ENCODE measurements at places on chromosomes 2 and 18.

DNA sequence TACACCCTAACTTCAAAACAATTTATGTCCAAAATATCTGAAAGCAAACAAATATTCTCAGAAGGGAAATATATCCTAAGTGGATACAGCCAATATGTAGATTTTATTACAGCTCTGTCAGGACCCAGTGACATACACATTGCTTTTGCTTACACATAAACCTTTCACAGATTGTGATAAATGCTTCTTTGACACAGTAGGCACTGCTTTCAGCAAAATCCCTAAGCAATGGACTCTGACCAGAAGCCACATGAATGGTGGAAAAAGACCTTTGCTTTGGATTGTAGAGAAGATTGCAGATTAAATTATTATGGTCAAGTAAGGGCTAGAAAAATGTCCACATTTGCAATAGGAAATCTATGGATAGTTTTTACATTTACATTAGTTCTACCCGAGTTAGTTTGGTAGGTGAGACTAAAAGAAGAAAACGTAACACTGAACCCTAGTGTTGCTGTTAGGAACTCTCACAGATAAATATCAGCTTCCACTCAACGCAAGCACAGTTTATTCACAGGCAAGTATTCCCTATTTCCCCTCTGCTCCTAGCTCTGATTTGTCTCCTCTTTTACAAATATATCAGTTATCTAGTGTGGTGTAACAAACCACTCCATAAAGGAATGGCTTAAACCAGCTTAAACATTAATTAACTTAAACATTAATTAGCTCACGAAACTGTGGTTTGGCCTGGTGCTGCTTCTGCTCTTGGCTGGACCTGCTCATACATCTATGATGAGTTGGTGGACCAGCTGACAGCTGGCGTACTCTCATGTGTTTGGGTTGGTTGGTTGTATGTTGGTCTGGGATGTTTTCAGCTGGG, 23.6 kb upstream of the SERPINE2 start:
- peak; percentile 42 for DNase-seq

GRCh38 chr2:49582946-49583345, 428.6 kb upstream of the FSHR start:
- DNase-seq: peak; percentile 54

DNA sequence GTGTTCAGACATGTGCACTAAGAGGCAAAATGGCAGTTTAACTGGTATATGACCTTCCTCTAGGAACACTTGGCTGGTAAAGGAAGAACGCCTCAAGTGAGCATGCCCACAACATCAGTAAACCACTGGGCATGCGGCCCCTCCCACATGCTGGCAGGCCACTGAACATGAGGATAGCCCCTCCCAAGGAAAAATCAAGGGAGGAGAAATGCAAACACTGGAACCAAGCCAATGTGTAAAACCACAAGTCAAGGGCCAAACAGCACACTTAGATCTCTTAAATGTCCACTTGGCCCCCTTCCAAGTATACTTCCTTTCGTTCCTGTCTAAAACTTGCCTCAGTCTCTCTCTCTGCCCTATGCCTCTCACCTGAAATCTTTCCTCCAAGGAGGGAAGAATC, 980.8 kb downstream of the TSN start:
- DNase-seq: no peak

DNA sequence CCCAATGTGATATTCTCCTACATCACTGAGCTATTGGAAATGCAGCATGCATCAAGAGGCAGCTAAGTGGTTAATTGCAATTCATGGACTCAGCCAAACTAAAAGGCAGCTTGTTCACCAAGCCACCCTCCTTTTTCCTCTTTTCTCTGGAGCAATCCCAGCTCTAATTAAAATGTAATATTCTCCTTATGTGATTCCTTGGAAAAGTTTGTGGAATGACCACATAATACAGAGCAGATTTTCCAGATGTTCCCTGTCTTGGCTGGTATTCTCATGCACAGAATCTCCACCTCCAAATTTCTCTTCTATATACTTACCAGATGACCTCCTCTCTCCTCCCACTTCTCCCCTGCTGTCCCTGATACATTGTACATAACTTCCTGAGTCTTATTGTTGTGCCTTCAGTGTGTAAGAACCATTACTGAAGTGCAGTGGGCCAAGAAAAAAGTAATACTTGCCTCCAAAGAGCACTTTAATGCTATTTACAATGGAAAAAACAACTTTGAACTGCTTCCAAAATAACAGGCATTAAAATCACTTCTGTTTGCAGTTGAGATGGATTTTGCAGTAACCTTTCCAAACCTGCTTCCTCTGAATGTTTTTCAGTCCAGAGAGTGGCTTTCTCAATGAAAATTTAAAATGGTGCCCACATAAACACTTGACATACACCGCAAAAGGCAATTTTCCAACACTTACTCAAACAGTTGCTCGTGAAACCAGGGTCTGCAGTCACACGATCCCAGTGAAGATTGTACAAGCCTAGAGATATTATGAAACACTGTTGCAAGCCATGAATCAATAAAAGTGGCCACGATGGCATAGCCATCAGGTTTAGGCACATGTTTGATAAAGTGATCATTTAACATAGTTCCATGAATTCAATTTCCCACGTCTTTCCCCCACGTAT, 258.0 kb downstream of the MTX2 start:
- DNase-seq: no peak

GRCh38 chr2:232310121-232310520, 68.4 kb upstream of the ALPP start:
- no peak for DNase-seq

DNA sequence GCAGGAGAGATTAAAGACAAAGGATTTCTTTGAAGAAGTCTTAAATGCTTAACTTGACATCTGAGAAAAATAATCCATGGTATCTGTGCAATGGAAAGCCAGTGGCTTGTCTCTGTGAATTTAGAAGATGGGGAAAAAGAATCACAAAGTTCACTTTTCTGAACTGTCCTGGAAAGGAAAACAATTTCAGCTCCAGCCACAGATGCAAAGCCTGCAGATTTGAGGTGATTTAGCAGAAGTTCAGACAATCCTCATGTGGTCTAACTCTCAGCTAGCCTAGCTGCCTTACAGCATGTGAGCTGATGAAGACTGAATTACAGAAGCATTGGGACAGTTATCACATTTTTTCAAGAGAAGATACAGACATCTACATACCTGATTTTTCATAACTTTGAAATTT, 126.7 kb upstream of the ITGB6 start:
- DNase-seq: no peak

GRCh38 chr2:237309416-237309815, 104.5 kb downstream of the COL6A3 start:
- no peak for DNase-seq

GRCh38 chr2:101931402-101931801, 60.4 kb upstream of the IL1R2 start:
- no peak for DNase-seq

DNA sequence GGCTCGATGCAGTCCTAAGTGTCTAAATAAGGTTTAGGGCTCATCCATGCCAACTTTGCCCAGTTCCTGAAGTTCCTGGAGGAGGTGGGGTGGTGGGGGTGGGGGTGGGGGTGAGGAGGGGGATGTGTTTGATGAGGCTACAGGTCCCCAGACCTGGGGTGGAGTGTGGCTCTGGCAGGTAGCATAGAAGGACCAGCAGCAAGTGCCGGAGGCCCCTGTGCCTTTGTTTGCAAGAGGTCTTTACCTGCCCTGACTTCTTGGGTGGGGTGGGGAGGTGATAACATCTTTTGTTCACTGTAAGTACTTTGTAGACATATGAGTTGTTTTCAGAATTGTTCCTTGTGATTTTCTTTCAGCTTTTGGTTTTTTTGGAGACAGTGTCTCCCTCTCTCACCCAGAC, 10.0 kb downstream of the SH3BP4 start:
- no peak for DNase-seq

GRCh38 chr2:240832205-240832727, 12.2 kb upstream of the KIF1A start:
- DNase-seq: peak; percentile 97

- DNase-seq: no peak
Observed at GRCh38 chr2:158725441-158725891, 69.7 kb upstream of the DAPL1 start.

GRCh38 chr2:64344999-64345576, 108.9 kb upstream of the LGALSL start:
- no peak for DNase-seq

GRCh38 chr18:25237571-25238267, 114.2 kb downstream of the ZNF521 start:
- DNase-seq: no peak

- no peak for DNase-seq
Observed at GRCh38 chr18:36934884-36935283, 106.0 kb downstream of the KIAA1328 start.

GRCh38 chr2:43059183-43059897, 167.1 kb downstream of the ZFP36L2 start:
- peak; percentile 95 for DNase-seq

GRCh38 chr18:22346401-22346952, 71.2 kb downstream of the CTAGE1 start:
- peak; percentile 39 for DNase-seq

DNA sequence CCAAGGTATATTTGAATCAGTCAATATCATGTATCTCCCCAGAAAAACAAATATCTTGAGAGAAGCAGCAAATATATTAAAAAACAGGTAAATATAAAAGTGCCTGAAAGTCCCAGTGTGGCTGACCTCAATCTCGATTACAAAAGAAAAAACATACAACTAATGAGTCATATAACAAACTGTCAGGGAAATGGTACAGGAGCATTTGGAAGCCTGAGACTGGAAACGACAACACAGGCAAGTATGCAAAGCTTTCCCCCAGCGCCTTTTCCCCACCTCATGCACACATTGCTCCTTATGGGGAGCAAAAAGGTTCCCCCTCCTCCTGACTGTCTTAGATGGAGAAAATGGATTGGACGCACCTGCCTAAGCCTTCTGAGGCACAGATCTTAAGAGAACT, 230.7 kb downstream of the TMX3 start:
- DNase-seq: no peak

DNA sequence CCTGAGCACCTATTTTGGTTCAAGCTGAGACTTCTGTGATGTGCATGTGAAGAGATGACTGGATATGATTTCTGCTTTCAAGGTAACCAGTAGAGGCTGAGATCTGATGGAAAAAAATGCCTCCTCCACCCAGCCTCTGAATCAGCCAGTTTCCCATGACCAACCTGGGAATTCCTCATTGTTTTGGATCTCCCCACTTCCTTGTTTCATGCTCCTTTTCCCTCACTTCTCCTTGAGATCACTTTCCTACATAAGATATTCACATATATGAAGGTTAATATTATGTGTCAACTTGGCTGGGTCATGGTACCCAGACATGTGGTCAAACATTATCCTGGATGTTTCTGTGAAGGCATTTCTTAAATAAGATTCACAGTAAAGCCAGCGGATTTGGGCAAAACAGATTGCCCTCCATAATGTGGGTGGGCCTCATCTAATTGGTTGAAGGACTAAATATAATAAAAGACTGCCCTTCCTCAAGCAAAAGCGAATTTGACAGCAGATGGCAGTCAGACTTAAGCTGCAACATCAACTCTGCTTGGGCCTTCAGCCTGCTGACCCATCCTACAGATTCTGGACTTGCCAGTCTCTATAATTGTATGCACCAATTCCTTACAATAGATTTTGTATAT, 379.4 kb downstream of the TNS1 start:
- no peak for DNase-seq

DNA sequence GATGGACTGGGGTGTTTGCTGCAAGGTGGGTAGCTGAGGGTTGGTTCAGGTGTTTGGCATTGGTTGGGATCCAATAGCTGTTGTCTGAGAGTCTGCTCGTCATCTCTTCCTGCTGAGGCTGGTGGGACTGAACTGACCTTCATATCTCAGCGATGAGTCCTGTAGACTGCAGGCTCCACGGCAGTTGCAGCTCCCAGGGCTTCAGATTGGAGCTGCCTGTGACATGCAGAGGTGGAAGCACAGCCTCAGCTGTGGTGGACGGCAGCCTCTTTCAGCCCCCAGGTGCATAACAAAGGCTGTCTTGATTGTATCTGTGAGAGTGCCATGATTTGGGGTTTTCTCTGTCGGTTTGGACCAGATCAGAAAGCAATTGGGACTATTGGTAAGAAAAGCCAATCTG, 3.9 kb upstream of the IL1R2 start:
- DNase-seq: no peak

DNA sequence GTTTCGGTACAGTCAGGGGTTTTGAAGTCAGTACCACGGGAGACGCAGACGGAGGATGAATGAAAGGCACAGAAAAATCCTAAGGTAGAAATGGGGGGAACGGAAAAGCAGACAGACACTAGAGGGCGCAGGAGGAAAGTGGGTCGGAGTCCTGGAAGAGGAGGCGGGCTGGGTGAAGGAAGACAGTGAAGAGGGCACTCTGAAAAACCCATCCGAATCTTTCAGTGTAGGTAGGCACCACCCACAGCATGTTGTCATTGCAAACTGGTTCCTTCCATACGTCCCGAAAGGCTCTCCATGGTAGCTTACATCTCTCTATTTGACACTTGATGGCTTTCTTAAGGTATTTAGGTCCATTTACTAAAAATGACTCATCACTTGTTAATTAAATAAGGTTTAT, 18.5 kb upstream of the ZNF236 start:
- DNase-seq: peak; percentile 62

DNA sequence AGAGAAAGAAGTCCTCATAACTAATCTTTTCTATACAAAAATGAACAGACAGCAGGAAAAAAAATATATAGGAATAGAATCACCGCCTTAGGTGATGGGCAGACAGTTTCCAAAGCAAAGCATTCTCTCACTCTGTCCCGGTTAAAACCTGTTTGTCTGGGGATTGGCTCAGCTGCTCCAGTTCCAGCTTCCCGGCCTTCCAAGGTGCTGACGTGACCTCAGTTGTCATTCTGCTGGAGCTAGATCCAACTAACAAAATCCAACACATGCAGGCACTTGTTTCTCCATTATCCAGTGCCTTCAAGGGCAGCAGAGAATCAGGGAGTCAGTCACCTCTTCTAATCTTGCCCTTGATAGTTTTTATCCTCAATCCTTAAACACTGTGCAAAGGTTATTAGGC, 52.8 kb downstream of the IKZF2 start:
- no peak for DNase-seq

GRCh38 chr2:99780276-99780675, 290.5 kb upstream of the REV1 start:
- no peak for DNase-seq

DNA sequence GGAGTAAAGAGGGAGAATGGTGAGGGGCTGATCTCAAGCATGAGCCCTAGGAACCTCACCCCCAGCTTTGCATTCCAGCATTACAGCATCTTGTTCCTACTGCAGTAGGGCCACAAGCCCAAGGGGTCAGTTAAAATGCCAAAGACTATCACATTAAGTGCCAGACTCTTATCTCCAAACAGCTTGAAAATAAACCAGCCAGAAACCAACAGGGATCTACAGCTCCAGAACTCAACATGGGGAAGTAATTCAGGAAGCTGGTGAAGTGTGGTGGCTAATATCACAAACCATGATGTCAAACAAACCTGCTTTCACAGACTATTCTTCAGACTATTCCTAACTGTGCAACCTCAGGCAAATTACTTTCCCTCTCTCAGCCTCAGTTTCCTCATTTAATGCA, 278.3 kb downstream of the TNS1 start:
- DNase-seq: peak; percentile 48

GRCh38 chr2:238854246-238854645, 6.4 kb downstream of the TWIST2 start:
- DNase-seq: no peak

- DNase-seq: no peak
Observed at GRCh38 chr18:76960528-76961035, 138.2 kb downstream of the ZNF236 start.

Data from hematopoietic multipotent progenitor cell (in vitro differentiated cells).